ENCODE measurements at places on chromosomes 2 and 18.

GRCh38 chr2:217994776-217995274, 8.0 kb downstream of the TNS1 start:
- peak overlapping the region; percentile 55 for H3K27ac ChIP-seq
- peaks cover 15% of the 10 kb centered on the region for H3K4me1 ChIP-seq
- no peak overlapping the region for H3K4me3 ChIP-seq

DNA sequence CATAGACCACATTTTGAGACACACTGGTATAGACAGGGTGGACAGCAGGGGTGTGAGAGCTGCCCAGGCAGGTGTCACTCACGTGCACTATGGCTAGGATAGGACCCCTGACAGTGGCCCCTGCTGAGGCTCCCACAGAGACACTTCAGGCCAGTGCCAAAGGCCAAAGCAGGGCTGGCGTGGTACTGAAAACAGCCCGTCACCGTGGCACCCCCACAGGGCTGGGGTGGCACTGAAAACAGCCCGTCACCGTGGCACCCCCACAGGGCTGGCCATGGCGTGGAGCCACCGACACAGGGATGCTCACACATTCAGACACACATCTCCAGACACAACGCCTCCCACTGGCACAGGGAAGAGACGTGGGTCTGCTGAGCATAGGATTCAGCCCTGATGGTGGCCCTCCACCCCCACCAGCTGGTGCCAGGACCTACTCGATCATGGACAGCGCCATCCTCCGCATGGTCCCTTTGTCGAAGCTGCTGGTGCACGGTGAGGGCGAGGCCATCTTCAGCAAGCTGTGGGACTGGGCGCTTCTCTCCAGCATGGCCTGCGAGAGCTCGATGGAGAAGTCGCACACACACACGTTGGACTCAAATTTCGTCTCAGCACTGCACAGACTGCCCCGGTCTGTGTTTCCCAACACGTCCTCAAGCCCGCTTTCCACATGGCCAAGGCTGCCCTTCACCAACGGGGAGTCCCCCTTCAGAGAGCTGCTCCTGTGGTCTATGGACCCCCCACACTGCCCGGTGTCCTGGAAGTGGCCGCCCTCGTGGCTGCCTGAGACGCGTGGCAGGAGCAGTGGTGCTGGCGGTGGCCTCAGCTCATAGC, 34.1 kb downstream of the ANKMY1 start:
- no peaks in the 10 kb centered on the region for H3K27me3 ChIP-seq
- peaks cover 1% of the 10 kb centered on the region for H3K36me3 ChIP-seq
- H3K4me1 ChIP-seq, result no peaks in the 10 kb centered on the region
- DNase-seq, result peak; percentile 6

GRCh38 chr2:196534495-196534894, 105.0 kb upstream of the CCDC150 start:
- no peak overlapping the region for H3K27ac ChIP-seq
- H3K4me3 ChIP-seq, result no peak overlapping the region
- no peaks in the 10 kb centered on the region for H3K36me3 ChIP-seq
- H3K27me3 ChIP-seq, result no peaks in the 10 kb centered on the region
- H3K4me1 ChIP-seq, result no peaks in the 10 kb centered on the region
- no peak for DNase-seq

DNA sequence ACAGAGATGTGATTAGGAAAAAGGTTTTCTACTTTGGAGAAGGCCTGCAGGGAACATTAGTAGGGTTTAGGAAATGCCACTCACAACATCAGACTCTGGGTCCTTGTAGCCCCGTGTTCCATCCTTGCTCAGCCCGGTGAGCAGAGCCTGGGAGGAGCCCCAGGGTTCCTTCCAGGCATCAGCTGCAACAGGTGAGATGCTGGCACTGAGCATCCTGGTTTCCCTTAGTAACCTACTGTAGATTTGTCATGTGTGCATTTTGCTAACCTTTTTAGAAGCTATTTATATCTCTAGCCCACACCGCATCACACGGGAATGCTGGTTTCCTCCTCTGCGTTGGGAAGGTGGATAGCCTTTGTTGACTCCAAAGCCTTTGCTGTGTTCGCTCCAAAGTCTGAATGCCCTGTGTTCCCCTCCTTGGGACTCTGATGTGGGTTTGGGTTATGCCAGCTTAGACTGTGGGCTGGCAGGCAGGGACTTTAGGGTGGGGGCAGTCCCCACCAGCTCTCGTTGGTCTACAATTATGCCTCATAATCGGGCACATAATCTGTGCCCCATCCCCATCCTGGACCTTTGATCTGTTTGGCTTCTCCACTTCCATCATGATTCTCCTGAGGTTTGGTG, 69.3 kb downstream of the TMEM247 start:
- H3K4me3 ChIP-seq, result no peak overlapping the region
- DNase-seq, result no peak
- H3K27me3 ChIP-seq, result no peaks in the 10 kb centered on the region
- H3K36me3 ChIP-seq, result no peaks in the 10 kb centered on the region

GRCh38 chr2:109557309-109557708, 56.5 kb downstream of the SEPTIN10 start:
- H3K36me3 ChIP-seq, result no peaks in the 10 kb centered on the region
- no peaks in the 10 kb centered on the region for H3K27me3 ChIP-seq
- DNase-seq, result no peak
- no peaks in the 10 kb centered on the region for H3K4me1 ChIP-seq
- H3K27ac ChIP-seq, result no peak overlapping the region

DNA sequence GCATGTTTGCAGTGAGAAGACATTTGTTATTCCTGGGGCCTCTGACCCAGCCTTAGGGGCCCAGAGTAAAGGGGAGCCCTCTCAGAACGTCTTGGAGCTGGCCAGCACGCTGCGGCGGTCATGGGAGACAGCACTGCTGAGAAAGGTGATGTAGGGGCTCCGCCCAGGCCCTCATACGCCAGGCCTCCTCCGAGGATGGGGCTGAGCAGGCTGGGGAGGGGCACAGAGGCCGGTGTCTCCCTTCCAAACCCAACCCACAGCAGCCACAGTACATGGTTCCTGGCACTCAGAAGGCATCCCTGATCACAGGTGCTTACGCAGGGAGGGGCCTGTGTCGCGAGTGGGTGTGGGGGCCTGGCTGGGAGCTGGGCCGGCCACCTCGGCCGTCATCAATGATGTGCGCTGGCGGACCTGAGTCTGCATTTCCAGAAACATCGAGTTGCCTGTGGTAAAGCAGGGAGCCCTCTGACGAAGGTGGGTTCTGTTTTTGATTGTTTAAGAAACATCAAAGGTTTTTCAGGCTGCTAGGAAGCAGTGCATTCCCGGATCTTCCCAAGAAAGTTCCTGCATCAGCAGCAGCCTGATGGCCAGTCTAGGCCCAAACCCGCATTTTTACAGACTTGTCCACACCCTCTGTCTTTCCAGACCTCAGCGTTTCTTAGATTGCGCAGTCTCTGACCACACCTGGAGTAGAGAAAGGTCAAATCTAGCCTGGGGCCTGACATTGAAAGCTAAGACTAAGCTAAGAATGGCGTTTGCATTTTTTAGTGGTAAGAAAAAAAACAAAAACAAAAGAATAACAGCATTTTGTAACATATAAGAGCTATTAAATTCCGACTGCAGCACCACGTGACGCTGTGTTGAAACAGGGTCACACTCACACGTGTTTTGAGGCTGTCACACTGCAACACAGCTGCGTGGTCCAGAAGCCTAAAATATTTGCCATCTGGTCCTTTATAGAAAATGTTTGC, 51.2 kb upstream of the PXDN start:
- H3K4me1 ChIP-seq, result no peaks in the 10 kb centered on the region
- DNase-seq, result no peak
- H3K27me3 ChIP-seq, result peaks cover 7% of the 10 kb centered on the region
- H3K27ac ChIP-seq, result no peak overlapping the region
- H3K36me3 ChIP-seq, result no peaks in the 10 kb centered on the region
